ENCODE measurements at places on chromosomes 12 and 14. TPM values are rescaled to one million over a fixed set of nuclear protein-coding genes. Genes with fewer than 3 reads are reported as not detected.
A peak's percentile ranks its signal among the peaks of the same experiment; 100 is the strongest.

DNA sequence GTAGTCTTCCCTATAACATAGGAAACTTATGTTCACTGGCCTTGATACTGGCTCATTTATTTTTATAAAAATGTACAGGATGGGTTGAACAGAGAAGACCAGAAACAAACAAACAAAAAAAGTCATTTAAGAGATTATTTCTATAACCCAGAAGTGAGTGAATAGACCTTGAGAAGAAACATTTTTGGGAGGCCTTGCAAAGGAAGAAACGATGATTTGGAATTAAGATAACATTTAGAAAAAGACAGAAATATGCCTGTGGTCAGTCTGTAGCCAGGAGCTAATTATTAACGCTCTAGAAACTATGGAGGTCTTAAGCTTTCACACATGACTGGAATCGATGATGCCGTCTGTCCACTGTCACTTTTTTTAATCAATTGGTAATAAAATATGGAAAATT is 264.0 kb downstream of the EGLN3 start:
- DNase-seq = no peak

Gene DLK1
- total RNA-seq = not detected

Gene FAM216A
- total RNA-seq = 10.0 TPM

Gene COX8C
- not detected for total RNA-seq

Gene KCNC2
- not detected for total RNA-seq

Gene C12orf50
- not detected for total RNA-seq

DNA sequence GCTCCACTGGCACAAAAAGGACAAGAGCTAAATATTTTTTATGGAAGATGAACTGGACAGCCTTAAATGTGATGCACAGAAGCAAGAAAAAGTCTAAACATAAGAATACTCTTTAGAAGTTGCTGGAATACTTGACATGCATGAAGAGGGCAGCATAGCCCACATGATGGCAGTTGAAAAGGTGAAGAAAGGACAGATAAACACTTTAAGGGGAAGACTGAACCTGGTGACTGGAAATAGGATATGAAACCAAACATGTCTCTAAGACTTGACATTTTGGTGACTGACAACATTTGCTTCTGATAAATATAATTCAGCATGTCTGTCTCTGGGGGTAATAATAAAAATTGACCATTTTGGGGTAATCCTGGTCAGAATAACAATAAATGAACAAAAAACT is 273.1 kb downstream of the CCDC91 start:
- DNase-seq = no peak

- no peak for DNase-seq
These were observed 329.0 kb downstream of the ZFP36L1 start for GRCh38 chr14:68463705-68464374.

Gene KRT2
- total RNA-seq = not detected

Gene KRT71
- not detected for total RNA-seq

DNA sequence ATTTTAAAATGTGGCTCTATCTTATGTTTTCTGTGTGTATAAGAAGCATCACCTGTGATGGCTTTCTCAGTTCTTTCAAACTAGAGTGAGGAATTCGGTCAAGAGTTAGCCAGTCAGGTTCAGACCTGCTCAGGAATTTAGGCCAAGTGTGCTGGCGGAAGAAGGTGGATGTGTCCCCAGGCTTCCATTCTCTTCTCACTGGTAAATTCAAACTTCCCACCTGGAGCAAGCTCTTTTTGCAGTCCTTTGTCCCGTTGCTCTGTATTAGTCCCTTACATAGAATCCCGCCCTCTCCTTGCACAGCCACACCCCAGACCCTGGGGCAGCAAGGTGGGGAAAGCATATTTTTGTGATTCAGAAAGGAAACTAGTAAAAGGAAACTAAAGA is 124.7 kb upstream of the PWP1 start:
- no peak for DNase-seq

GRCh38 chr12:19553175-19553574 is 113.9 kb downstream of the AEBP2 start:
- no peak for DNase-seq

DNA sequence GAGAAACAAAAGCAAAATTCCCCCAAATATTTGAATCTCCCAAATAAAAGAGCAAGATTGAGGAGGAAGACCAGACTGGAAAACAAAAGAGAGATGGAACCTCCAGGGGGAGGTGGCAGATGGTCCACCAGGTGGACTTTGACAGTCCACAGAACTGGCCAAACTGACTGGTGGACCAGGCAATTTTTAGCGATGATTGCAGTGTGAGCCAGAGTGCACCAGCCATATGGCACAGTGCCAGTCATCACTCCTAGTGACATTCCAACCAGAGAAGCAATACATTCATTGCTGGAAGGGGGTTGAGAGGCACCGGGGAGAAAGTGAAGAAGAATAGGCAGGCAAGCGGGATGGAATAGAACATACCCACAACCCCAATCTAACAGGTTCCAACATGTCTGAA is 182.9 kb downstream of the EXOC5 start:
- DNase-seq = no peak

GRCh38 chr12:42104087-42104486 is 40.6 kb downstream of the GXYLT1 start:
- DNase-seq = no peak

Gene KIF5A
- total RNA-seq = 0.11 TPM

- DNase-seq = no peak
These were observed 25.8 kb downstream of the LIMA1 start for GRCh38 chr12:50257236-50258166.

DNA sequence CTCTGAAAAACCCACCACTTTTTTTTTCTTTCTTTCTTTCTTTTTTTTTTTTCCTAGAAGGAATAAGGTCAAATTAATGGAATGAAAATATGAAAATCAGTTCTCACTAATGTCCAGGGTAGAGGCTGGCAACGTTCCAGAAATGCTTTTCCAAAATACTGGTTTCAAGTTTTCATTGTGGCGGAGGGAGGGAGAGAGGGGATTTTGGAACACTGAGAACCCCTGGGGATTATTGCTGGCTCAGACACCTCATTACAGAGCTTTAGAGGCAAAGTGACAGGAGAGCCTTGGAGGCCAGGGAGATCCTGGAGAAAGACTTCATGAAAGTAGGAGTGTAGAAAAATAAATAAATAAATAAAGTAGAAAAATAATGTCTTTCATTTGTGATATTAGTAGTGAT is 45.4 kb downstream of the ALX1 start:
- no peak for DNase-seq

- no peak for DNase-seq
These were observed 19.3 kb downstream of the CHD8 start for GRCh38 chr14:21436567-21437062.

GRCh38 chr12:40058721-40059190 is 47.1 kb downstream of the SLC2A13 start:
- no peak for DNase-seq

Gene ANAPC7
- 30.4 TPM for total RNA-seq

Gene ZNF705A
- not detected for total RNA-seq

DNA sequence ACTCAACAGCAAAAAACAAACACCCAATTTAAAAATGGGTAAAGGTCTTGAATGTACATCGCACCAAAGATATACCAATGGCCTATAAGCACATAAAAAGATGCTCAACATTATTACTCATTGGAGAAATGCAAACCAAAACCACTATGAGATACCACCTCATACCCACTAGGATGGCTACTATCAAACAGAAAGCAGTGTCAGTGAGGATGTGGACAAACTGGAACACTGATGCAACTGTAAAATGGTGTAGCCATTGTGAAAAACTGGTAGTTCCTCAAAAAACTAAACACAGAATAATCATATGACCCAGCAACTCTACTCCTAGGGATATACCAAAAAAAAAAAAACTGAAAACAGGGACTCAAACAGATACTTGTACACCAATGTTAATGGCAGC is 49.3 kb downstream of the CDK17 start:
- no peak for DNase-seq

Gene TCL1A
- total RNA-seq = 0.71 TPM

- no peak for DNase-seq
These were observed 337.2 kb upstream of the NAV3 start for GRCh38 chr12:77493302-77494168.

Gene SLC7A7
- 28.5 TPM for total RNA-seq

Gene MYH6
- total RNA-seq = 13,240 TPM

DNA sequence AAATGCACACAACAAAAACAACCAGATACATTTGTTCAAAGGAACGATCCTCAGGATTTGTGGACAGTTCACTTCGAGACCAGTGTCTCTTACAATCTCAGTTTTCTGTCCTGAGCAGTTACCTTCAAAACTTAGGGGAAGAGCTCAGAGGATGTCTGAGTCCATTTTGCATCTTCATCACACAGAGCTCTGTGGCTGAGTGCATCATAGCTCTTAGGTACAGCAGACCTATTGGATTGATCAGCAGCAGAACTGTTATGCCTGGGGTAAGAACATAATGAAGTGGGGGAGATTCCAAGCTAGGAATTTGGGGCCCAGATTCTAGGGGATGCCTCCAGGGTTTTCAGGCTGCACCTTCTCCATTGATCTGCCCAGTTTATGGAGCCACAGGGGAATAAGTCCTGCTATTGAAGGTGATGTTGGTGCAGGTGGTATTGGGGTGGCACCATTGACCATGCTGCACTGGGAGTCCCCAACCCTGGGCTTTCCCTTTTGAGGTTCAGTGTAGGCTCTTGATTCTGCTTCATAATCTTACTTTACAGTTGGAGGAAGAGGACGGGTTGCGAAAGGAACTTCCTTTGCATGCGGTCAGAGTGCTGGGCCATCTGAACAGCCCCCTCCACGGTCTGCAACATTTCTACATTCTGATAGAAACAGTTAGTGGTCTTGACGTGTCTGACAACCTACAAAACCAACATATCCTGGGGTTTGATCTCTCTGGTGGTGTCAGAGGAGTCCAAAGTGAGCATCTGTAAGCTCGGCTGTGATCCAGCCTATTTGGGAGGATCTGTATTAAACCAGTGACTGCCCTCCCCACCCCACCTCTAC is 112.8 kb downstream of the CHST11 start:
- DNase-seq = no peak

DNA sequence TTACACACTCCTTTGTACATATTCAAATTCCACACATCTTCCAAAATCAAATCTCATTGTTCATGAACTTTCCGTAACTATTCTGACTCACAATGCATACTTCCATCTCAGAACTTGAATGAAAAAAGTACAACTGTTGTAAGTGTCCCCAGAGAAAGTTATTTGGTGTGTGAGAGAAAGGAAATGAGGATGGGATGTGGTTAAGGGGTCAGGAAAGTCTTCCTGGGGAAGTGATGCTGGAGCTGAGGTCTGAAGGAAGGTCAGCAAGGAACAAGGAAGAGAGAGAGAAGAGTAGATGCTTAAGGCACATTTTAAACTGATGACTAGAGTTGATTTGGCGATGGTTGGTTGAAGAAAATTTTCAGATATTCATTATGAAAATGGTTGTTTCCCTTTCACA is 340.0 kb upstream of the STXBP6 start:
- DNase-seq = no peak

Gene PDZRN4
- total RNA-seq = 0.89 TPM

GRCh38 chr14:66281036-66281776 is 205.0 kb upstream of the CCDC196 start:
- DNase-seq = peak; percentile 59

Gene FSCB
- total RNA-seq = not detected

Gene CELA1
- total RNA-seq = not detected

Gene CLEC6A
- not detected for total RNA-seq

DNA sequence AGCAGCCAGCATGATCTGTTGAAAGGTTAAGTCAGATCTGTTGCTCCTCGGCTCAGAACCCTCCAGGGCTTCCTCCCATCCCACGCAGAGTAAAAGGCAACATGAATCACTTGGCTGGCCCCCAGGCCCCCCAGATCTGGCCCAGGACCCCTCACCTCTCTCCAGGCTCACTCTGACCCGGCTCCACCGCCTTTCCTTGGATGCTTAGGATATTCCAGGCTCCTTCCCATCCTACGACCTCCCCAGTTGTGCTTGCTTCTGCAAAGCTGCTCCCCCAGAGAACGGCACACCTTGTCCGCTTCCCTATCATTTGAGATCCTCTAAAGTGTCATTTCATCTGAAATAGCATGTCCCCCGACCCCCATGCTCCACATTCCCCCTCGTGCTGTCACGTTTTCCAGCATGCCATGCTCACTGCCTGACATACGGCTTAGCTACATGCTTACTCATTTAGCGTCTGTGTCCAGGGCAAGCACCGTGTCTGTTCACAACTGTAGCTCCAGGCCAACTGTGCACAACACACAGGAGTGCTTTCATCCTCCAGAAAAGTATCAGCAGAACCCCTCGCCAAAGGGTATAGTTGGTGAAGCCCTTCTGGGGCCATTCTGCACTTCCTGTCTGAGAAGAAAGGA is 33.6 kb upstream of the BDKRB2 start:
- no peak for DNase-seq

Gene NAB2
- 21.1 TPM for total RNA-seq

- no peak for DNase-seq
These were observed 27.7 kb downstream of the WNK1 start for GRCh38 chr12:779745-780734.

- DNase-seq = no peak
These were observed 170.6 kb upstream of the MDGA2 start for GRCh38 chr14:47846008-47846407.

Gene SLC4A8
- 0.28 TPM for total RNA-seq

- DNase-seq = no peak
These were observed 14.4 kb upstream of the VRTN start for GRCh38 chr14:74333909-74334308.

Gene TSPAN9
- total RNA-seq = 185 TPM

Gene PDE3A
- total RNA-seq = 80.7 TPM

DNA sequence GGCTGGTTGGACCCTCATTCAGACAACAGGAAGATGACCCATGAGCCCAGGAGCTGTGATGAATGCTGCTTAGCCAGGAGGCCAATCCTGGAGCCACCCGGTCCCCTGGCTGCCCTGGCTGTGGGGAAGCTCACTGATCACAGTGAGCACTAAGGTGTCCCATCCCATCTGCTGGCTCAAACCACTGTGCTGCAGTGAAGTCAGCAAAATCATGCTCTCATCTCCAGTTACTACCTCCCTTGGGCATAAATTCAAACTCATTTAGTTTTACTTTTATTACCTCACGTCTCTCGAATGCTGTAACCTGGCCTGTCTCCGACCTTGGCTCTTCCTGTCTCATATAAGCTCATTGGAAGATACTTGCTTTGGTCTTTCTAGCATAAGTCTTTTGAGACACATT is 112.4 kb downstream of the APAF1 start:
- DNase-seq = no peak

- peak; percentile 78 for DNase-seq
These were observed 15.6 kb downstream of the ACVRL1 start for GRCh38 chr12:51922762-51923505.

Gene C14orf132
- total RNA-seq = 1.6 TPM

Gene CCDC88C
- total RNA-seq = 4.0 TPM

DNA sequence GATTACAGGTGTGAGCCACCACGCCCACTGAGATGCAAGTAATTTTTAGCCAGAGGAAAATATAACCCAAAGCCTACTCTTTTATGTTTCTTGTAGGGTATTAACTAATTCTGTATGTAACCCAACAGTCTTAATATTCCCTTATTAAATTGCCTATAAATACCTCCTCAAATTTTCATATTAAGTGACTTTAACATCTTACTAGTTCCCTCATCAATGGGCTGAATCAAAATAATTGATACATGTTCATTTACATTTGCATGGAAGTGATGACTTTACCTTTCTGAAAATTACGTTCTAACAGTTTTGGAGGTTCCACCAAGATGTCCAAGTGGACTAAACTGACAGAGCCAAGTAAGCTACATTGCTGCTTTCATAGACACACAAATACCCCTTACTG is 3.1 kb downstream of the SOS2 start:
- DNase-seq = no peak

- DNase-seq = no peak
These were observed 118.0 kb upstream of the NPAS3 start for GRCh38 chr14:32820682-32821081.

Gene PMCH
- not detected for total RNA-seq

GRCh38 chr12:4789776-4790175 is 69.6 kb downstream of the GALNT8 start:
- DNase-seq = no peak

- no peak for DNase-seq
These were observed 193.0 kb upstream of the PWP1 start for GRCh38 chr12:107492393-107493134.
